ENCODE measurements at places on chromosomes 2 and 18.

GRCh38 chr18:62399781-62400308, 74.7 kb downstream of the TNFRSF11A start:
- H3K27ac ChIP-seq, result no peak overlapping the region
- no peak for DNase-seq
- no peak overlapping the region for H3K4me3 ChIP-seq
- H3K4me1 ChIP-seq, result no peaks in the 10 kb centered on the region
- no peaks in the 10 kb centered on the region for H3K36me3 ChIP-seq

DNA sequence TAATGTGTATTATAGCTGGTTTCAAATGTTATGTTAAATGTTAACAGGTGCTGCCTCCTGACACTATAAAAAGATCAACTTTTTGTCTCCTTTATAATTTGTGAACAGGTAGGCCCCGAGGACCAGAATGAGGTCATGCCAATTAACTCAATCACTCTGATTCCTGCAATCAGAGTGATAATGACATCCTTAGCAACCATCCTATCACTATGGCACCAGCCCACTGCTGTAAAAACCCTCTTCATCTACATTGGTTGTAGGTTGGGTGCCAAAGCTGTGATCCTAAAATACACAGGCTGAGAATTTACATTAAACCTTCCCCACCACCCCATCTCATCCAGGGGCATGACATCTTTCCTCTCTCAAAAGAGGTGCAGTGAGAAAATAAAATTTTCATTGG, 103.5 kb downstream of the CPO start:
- DNase-seq, result no peak
- H3K4me3 ChIP-seq, result no peak overlapping the region
- H3K27ac ChIP-seq, result no peak overlapping the region
- H3K36me3 ChIP-seq, result no peaks in the 10 kb centered on the region

DNA sequence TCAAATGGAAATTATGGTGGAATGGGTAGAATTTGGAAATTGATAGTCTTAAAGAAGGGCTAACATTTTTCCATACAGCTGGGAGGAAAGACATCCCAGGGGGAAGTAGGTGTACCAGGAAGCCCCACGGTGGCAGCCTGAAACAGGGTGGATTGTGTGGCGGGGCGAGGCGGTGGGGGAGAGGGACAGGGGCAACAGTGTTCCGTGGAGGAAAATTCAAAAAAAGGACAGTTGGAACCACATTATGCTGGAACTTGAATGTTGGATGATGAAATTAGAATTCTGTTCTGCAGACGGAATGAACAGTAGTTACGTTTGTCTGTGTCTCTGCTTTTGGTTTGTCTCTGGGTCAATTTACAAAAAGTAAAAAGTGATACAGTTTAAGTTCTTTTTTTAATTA, 10.6 kb upstream of the CIB4 start:
- no peaks in the 10 kb centered on the region for H3K4me1 ChIP-seq
- no peaks in the 10 kb centered on the region for H3K36me3 ChIP-seq
- no peaks in the 10 kb centered on the region for H3K27me3 ChIP-seq
- no peak overlapping the region for H3K27ac ChIP-seq
- no peak overlapping the region for H3K4me3 ChIP-seq

DNA sequence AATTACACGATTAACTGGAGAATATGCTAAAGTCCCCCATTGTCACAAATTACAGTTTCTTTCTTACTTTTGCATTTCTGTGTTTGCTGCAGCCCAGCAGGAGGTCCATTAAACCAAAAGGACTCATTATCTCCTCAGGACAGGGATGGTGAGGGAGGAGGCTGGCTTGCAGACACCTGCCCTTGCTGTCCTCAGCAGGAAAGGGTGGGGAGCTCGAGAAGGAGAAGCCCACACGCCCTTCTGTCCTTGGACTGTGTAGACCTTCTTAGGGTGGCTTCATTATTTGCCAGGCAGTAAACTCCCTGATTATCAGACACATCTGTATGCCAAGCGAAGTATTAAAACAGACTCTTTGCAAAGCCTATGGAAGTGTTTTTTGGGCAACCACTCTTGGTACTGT, 196.0 kb downstream of the LDLRAD4 start:
- no peak overlapping the region for H3K27ac ChIP-seq
- H3K27me3 ChIP-seq, result no peaks in the 10 kb centered on the region

GRCh38 chr2:46843316-46843715, 72.3 kb downstream of the MCFD2 start:
- H3K4me1 ChIP-seq, result no peaks in the 10 kb centered on the region
- no peak overlapping the region for H3K27ac ChIP-seq
- DNase-seq, result no peak

DNA sequence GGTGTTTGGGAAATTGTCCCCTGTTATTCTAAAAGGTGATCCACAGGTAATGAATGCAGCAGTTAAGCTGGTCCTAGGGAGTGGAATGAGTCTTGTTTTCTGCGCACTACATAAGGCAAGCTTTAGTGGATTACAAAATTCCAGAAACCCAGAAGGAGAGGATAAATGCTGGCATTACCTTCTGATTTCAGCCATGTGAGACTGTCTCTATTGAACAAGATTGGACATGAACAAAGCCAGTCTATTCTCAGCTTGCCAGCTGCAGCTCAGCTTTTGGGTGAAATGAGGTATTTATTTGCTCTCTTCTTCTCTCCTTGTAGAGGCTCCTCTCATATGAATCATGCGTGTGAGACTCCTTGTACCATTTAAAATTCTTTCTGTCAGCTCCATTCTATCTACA, 944.9 kb downstream of the CNTNAP5 start:
- no peak for DNase-seq
- no peaks in the 10 kb centered on the region for H3K36me3 ChIP-seq
- H3K4me1 ChIP-seq, result no peaks in the 10 kb centered on the region
- H3K4me3 ChIP-seq, result no peak overlapping the region
- no peak overlapping the region for H3K27ac ChIP-seq
- H3K27me3 ChIP-seq, result no peaks in the 10 kb centered on the region

DNA sequence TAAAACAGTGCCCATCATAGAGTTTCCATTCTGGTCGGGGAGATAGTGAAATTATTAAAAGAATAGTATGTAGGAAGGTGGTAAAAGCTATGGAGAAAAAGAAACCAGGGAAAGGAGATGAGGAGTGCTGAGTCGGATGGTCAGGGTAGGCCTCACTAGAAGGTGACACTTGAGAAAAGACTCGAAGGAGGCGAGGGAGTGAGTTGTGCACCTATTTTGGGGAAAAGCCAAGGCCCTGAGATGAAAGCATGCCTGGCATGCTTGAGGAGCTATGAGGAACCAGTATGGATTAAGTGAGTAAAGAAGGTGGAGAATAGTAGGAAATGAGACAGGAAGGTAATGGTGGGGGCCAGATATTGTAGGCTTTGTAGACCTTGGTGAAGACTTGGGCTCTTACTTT, 7.3 kb upstream of the TTLL4 start:
- no peaks in the 10 kb centered on the region for H3K36me3 ChIP-seq
- no peak overlapping the region for H3K4me3 ChIP-seq
- DNase-seq, result no peak

- DNase-seq, result no peak
- H3K4me3 ChIP-seq, result no peak overlapping the region
- no peaks in the 10 kb centered on the region for H3K27me3 ChIP-seq
- no peaks in the 10 kb centered on the region for H3K4me1 ChIP-seq
These were observed 39.5 kb upstream of the MCFD2 start for GRCh38 chr2:46954951-46955571.

GRCh38 chr2:119421304-119421703, 10.3 kb upstream of the TMEM37 start:
- DNase-seq, result no peak
- peaks cover 6% of the 10 kb centered on the region for H3K27me3 ChIP-seq
- H3K27ac ChIP-seq, result no peak overlapping the region
- H3K4me1 ChIP-seq, result no peaks in the 10 kb centered on the region
- H3K4me3 ChIP-seq, result no peak overlapping the region

DNA sequence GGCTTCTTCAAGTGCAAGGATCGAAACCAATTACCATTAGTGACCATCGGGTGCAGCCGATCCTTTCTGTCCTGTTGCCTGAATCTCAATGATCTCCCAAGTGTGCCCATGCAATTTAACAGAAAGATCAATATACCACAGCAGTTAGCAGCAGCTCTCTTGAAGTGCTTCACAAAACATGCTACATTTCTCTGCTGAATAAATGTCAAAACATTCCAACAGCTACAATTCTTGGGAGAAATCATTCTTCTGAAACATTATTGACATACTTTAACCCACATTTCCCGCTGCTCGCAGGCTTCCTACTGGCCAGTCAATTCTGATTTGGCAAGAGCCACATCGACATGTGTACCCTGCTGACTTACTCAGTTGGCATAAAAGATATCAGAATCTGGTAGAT, 907.7 kb downstream of the TMEM182 start:
- no peaks in the 10 kb centered on the region for H3K27me3 ChIP-seq
- H3K4me1 ChIP-seq, result no peaks in the 10 kb centered on the region
- no peak overlapping the region for H3K4me3 ChIP-seq
- no peak overlapping the region for H3K27ac ChIP-seq
- no peaks in the 10 kb centered on the region for H3K36me3 ChIP-seq
- no peak for DNase-seq

- no peak for DNase-seq
- H3K4me3 ChIP-seq, result no peak overlapping the region
- H3K27ac ChIP-seq, result no peak overlapping the region
- H3K4me1 ChIP-seq, result peaks cover 7% of the 10 kb centered on the region
- H3K36me3 ChIP-seq, result no peaks in the 10 kb centered on the region
- peaks cover 3% of the 10 kb centered on the region for H3K27me3 ChIP-seq
These were observed 68.8 kb downstream of the HNRNPLL start for GRCh38 chr2:38533757-38534545.

DNA sequence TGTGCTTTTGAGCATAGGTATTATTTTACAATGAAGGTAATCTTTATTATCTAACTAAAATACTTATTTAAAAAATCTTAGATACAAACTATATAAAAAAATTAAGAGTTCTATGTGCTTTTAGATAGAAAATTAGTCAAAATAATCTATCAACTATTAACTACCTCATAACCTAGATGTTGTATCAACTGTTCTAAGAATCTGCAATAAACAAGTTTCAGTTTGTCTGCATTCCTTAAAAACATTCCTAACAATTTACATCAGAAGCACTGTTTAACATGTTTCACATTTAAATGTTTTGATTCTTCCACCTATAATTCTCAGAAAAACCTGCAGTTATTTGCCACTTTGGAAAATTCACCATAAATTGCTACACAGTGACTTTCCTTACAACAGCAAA, 33.3 kb downstream of the NDUFS1 start:
- DNase-seq, result no peak
- no peaks in the 10 kb centered on the region for H3K27me3 ChIP-seq
- peaks cover 76% of the 10 kb centered on the region for H3K36me3 ChIP-seq
- no peak overlapping the region for H3K4me3 ChIP-seq

GRCh38 chr2:234341306-234341985, 155.4 kb downstream of the ARL4C start:
- no peak overlapping the region for H3K27ac ChIP-seq
- no peaks in the 10 kb centered on the region for H3K36me3 ChIP-seq
- DNase-seq, result no peak
- H3K4me3 ChIP-seq, result no peak overlapping the region
